GM03348 (cell line): ENCODE measurements at places on chromosomes 3 and 15.

DNA sequence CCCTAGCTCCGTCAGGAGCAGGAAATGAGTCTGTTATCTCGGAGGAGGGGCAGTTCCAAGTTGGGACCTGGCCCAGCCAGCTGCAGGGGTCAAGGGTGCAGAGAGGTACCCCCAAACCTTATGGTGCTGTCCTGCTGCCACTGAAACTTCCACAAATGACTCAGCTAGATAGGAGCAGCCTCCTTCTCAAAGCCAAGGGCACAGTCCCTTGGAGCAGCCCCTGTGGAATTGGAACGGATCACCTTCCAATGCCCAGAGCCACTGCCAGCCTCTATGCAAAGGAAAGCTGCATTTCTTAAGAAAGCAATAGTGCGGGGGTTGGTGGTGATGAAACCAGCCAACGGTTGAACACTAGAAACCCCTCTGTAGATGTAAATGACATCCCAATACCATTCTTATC lies 19.6 kb upstream of the LRRK1 start:
- DNase-seq = no peak

- no peak for DNase-seq
These were observed 198.8 kb upstream of the CTNNB1 start for GRCh38 chr3:41000471-41000870.

- peak; percentile 42 for DNase-seq
These were observed 3.5 kb downstream of the SMAD3 start for GRCh38 chr15:67068710-67069400.

GRCh38 chr15:38424101-38424552 lies 29.8 kb upstream of the FAM98B start:
- no peak for DNase-seq

- DNase-seq = no peak
These were observed 14.3 kb downstream of the ARL8B start for GRCh38 chr3:5136211-5136918.

- DNase-seq = peak; percentile 33
These were observed 473.3 kb upstream of the NR2F2 start for GRCh38 chr15:95857124-95857757.

GRCh38 chr3:81968658-81969057 lies 207.2 kb upstream of the GBE1 start:
- DNase-seq = no peak

GRCh38 chr3:189683546-189684255 lies 52.5 kb downstream of the TP63 start:
- DNase-seq = no peak

- DNase-seq = peak; percentile 35
These were observed 107.0 kb downstream of the RPLP1 start for GRCh38 chr15:69559440-69560190.

DNA sequence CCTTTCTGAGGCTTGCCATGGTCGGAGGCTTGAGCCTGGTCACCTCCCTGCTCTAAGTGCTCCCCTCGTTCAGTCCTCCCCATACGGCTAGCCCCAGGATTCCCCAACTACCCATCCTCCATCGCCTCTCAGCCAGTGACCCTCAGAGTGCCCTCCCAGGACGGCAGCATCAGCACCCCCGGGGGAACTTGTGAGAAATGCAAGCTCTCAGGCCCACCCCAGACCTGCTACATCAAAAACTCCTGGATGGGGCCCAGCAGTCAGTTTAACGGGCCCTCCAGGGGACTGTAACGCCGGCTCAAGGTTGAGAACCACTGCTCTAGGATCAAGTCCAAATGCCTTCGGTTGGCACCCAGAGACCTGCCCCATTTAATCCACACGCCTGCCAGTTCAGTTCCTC lies 6.9 kb downstream of the ADAMTS17 start:
- no peak for DNase-seq

GRCh38 chr15:99154271-99154670 lies 49.4 kb downstream of the SYNM start:
- no peak for DNase-seq

GRCh38 chr3:52030714-52031310 lies 25.6 kb downstream of the DUSP7 start:
- no peak for DNase-seq

DNA sequence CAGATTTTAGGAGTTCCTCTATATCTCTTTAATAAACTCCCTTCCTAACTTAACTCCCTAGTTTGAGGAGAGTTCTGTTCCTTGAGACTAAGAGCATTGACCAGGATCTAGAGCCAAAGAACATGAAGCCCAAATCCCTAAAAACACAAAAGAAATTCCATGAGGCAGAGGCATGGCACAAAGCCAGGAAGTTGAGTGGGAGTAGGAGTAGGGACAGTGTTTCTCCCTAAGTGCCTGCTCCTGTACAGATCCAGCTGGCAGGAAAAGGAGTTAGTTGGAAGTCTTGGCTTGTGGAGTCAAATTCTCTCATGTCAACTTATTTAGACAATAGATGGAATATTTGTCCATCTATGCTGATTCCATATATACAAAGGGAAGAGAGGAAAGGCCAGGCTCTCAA lies 11.4 kb downstream of the ACTC1 start:
- no peak for DNase-seq

GRCh38 chr3:195069501-195070251 lies 201.3 kb downstream of the XXYLT1 start:
- DNase-seq = no peak

GRCh38 chr15:51966192-51966591 lies 5.4 kb downstream of the LEO1 start:
- DNase-seq = no peak

DNA sequence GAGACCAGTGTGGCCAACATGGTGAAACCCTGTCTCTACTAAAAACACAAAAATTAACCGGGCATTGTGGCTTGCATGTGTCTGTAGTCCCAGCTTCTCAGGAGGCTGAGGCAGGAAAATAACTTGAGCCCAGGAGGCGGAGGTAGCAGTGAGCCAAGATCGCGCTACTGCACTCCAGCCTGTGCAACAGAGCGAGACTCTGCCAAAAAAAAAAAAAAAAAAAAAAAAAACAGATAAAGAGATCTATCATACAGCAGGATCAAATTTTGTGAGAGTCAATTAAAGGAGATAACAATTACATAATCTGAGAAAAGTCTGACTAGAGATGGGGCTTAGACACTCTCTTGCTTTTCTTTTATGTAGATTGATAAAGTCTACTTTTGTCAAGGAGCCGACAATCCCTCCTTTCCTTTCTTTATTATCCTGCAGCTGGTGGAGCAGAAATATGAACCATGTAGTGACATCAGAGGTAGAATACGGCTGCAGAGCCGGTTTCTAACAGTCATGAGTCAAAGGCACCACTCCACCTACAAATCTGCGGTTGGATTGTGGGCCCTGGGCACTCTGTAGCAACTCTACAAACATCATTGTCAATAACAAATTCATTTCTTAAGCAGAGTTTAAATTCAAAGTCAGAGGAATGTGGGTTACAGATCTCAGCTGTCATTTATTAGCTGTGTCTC lies 9.0 kb downstream of the C2CD4A start:
- no peak for DNase-seq

DNA sequence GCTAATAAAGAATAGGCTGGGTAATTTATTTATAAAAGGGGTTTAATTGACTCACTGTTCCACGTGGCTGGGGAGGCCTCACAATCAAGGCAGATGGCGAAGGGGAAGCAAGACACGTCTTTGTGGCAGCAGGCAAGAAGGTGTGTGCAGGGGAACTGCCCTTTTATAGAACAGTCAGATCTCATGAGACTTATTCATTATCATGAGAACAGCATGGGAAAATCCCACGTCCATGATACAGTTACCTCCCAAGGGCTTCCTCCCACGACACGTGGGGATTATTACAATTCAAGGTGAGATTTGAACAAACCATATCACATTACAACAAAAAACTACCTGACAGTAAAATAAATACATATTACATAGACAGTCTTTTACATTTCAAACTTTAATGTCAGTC lies 414.9 kb downstream of the NAALADL2 start:
- DNase-seq = no peak

GRCh38 chr15:53033709-53034108 lies 243.6 kb upstream of the ONECUT1 start:
- no peak for DNase-seq

DNA sequence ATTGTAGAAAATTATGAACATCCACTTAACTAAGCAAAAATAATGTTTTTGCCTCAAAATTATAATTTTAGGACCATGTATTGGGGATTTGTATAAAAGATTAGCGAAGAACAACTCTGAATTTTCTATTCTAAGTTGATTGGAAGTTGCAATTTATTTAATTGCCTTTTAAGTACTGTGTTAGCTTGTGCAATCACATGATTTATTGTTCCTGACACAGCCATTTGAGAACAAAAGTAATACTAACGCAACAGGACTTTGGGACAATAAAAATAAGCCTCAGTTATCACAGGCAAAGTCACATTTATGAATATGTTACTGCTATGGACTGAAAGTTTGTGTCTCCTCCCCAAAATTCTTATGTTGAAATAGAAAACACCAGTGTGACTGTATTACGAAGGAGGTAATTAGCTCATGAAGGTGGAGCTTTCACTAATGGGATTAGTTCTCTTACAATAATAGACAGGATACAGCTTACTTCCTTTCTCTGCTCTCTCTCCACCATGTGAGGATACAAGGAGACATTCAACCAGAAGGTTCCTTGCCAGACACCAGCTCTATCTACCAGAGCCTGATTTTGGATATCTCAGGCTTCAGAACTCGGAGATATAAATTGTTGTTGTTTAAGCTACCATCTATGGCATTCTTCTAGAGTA lies 745.9 kb downstream of the ZBBX start:
- no peak for DNase-seq

DNA sequence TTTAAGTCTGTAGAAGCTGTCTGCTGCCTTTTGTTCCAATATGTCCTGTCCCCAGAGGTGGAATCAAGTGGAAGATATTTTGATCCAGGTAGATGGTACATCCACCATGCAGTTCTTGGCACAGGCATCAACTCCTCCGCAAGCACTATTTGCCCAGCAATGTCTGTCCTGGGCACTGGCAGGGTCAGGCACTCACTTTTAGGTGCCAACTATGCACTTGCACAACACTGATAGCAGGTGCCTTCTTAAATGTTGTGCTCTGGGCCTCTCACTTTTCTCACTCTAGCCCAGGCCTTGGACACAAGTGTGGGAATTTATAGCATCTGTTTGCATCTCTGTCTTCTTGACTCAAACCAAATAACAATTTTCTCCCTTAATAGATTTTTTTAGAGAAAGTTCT lies 140.5 kb upstream of the UBE2E2 start:
- DNase-seq = no peak

- DNase-seq = no peak
These were observed 179.1 kb upstream of the LPP start for GRCh38 chr3:187974871-187975271.
